Cardiac fibroblast (primary cell): ENCODE measurements at places on chromosomes 12 and 14.
A peak's percentile ranks its signal among the peaks of the same experiment; 100 is the strongest.

DNA sequence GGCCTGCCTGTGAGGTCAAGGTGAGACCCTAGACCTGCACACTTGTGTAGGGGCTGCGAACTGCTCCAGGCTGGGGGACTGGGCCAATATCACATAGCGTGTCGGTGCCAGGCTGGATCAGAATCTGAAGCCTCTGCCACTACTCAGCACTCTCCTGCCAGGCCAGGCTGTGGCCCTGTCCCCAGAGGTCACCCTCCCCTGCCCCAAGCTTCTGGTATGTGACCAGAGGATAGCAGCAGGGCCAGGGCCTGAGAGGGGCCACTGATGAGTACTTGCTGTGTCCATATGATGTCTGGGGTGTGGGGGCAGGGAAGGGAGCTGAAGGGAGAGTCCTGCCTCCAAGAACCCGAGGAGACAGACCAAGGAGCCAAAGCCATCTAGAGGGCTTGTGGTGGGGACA is 17.8 kb downstream of the ARL6IP4 start:
- no peak for DNase-seq

GRCh38 chr12:119060847-119061796 is 79.8 kb downstream of the SRRM4 start:
- DNase-seq = peak; percentile 35

DNA sequence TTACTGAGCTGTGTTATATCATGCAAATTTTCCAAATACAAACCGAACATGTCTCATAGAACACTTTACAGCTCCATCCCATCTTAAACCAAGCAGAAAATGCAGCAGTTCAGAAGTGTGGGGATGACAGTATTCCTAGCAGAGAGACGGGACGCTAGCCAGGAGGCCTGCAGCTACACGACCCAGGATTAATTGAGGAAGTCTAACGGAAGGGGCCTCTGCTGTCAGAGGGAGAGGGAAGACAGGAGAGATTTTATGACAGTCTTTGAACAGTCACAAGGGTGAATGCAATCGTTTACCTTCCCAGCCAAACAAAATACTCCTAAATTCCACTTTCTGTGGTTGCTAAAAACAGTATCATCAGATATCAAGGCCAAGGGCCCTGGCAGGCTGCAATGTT is 261.9 kb downstream of the TMEM132D start:
- no peak for DNase-seq

DNA sequence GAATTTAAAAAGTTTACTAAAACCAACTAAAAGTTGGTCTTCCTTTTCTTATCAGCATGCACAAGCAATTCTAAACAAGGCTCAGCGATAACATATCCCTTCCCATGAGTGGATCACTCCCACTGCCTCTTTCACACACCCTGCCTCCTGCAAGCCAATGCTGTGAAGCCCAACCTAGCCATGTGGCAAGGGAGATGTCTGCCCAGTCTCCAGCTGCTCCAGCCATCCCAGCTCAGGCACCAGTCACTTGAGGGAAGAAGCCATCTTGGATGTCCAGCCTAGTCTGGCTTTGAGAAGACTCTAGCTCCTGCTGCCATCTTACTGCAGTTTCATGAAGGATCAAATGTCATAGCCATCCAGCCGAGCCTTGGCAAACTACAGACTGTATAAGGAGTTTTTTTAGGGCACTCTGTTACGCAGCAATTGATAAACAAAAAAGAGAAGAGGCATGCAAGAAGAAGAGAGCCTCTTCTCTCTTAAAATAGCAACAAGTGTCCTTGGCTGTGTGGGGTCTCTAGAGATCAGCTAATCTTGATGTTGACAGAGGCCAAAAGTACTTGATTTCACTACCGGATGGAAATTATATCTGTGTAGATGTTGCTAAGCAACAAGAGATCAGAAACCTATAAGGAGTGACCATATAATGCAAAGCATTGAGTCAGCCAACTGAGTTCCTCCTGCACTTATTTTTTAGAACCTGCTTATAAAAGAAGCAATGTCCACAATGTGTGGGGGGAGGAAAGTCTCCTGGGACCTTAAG is 108.9 kb downstream of the PTCSC3 start:
- no peak for DNase-seq

GRCh38 chr12:92096346-92097136 is 49.1 kb downstream of the BTG1 start:
- no peak for DNase-seq

DNA sequence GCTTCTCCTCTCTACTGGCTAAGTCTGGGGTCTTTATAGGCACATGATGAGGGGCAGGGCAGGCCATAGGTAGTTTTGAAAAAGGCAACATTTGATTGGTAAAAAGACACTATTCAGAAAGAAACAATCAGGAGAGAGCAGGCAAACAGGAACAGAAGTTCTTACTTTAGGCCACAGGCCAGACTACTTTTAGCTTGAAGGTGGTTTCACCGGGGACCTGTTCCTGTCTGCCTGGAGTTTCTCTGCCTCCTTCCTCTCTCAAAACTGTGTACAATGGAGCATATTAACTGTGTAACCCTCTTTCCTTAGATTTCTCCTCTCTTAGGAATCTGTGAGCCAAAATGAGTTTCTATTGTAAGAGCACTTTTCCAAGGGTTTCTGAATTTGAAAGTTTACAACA is 167.9 kb upstream of the AVPR1A start:
- no peak for DNase-seq

- DNase-seq = peak; percentile 9
These were observed 97.1 kb upstream of the CDKN3 start for GRCh38 chr14:54299410-54300363.
